ENCODE measurements at places on chromosomes 16 and 17.

DNA sequence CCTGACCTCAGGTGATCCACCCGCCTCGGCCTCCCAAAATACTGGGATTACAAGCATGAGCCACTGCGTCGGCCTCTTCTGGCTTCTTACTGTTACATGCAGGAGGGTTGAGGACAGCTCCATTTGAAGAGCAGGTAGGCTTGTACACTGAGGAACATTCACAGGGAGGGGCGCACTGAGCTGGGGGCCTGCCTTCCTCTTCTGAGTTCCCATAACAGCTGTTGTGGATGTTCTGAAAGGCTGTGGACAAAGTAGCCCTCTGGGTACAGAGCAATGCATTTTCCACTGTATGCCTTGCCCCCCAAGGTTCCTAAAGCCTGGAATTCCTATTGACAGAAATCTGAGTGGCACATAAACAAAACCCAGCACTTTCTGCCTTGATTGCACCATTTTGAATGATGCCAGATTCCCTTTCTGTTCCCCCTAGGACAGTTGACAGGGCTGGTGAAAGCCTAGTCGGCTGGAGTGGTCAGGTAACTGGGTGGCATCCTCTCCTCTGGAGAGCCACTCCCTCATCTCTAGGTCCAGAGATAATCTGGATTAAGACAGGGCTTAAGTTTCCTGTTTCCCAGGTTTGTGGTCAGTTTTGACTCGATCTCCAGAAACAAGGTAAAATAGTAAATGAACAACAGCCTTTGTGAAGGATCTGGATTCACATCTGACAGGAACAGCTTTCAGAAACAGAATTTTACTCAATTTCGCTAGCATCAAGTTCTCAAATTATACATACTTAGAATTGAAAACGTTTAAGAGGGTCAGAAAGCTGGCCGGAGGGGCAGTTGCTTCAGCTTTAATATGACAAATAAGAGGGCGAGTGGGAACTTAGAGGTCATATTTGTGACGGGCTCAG is 1.3 kb upstream of the CDK5R1 start:
- DNase-seq = no peak

- DNase-seq = no peak
Observed at GRCh38 chr17:76982408-76983074, 114.3 kb downstream of the MGAT5B start.

DNA sequence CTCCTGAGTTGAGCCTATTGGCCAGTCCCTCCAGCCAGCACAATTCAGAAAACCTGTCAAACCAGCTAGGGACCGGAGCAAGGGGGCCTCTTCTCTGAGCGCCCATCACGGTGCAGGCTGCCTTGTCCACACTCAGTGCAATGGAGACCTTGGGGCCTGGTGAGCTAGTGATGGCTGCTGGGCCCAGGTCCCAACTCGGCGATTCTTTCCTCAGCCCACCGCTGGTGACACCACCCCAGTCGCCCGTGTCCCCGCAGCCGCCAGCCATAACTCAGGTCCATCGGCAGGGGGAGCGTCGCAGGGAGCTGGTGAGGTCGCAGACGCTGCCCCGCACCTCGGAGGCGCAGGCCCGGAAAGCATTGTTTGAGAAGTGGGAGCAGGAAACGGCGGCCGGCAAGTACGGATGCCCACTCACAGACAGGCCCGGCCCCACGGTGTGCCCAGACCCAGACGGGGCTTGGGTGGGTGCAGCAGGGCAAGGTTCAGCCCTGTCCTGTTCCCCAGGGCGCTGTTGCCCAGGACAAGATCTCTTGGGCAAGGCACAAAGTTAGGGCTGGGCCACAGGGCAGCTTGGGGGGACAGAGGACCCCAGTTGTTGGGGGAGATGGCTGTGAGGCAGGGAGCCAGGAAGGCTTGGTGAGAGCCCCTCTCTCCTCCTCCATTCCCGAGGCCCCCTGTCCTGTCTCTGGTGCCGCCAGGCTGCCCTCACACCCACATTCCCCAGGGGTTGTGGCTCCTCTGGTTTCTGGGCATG is 10.8 kb downstream of the SMTNL2 start:
- DNase-seq = peak; percentile 41

DNA sequence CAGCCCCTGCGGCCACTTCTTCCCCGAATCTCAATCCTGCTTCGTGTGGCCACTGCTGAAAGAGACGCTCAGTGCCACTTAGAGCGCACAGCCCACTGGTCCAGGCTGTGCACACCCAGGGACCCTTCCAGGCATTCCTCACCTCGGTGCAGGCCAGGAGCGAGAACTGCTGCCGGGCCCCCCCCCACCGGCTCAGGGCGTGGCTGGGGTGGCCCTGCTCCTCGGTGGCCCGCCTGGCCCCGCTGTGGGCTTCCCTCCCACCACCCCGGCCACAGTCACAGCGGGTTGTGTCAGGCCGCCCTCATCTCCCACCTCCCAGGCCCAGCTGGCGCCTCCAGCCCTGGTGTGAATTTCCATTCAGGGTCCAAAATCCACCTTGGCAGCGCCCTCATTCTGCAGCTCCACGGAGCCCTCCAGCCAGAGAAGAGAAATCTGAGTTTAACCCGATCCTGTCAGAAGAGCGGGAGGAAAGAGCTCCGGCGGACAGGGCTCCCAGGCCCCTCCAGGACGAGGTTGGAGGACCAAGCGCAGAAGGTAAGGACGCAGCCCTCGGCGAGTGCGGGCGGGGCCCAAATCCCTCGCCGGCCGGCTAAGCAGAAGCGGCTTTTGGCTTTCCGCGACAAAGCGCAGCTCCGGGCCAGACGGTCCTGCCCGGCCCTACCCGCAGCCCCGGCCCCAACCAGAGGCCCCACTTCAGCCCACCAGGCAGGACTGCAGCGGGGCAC is 12.0 kb downstream of the TBC1D16 start:
- DNase-seq = no peak

GRCh38 chr17:78081551-78081950 is 47.0 kb downstream of the TMC6 start:
- no peak for DNase-seq

- no peak for DNase-seq
Observed at GRCh38 chr17:66135896-66136295, 56.0 kb downstream of the CEP112 start.

- DNase-seq = peak; percentile 74
Observed at GRCh38 chr16:27169511-27170071, 33.7 kb upstream of the KDM8 start.

GRCh38 chr17:7060165-7060891 is 16.4 kb upstream of the SLC16A11 start:
- no peak for DNase-seq

DNA sequence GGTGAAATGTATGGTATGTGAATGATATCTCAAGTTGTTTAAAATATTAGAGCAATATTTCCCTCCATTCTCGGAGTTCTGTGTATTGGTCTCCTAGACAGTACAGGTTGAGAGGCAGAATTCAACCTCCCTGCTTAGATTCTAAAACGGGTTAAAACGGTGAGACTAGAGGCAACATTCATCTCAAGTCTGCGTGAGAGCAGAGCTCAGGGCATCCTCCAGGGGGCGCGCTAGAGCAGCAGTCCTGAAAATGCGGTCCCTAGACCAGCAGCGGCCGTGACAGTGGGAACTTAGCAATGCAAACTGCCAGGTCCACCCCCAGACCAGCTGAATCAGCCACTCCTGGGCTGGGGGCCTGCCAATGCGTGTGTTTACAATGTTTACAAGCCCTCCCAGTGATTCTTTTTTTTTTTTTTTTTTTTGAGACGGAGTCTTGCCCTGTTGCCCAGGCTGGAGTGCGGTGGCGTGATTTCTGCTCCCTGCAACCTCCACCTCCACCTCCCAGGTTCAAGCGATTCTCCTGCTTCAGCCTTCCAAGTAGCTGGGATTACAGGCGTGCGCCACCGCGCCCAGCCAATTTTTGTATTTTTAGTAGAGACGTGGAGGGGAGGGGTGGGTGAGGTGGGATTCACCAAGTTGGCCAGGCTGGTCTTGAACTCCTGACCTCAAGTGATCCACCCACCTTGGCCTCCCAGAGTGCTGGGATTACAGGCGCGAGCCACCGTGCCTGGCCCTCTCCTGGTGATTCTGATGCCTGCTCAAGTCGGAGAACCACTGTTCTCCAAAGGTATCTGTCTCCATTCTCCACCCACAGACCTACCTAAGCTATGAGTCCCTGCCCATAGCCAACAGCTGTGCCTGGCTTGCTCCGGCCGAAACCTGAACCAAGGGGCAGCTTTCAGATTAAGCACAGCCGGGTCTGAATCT is 24.2 kb downstream of the KLHL36 start:
- DNase-seq = peak; percentile 84
